ENCODE measurements at places on chromosomes 13 and 19.

GRCh38 chr19:48627865-48628314, 8.6 kb downstream of the SPHK2 start:
- DNase-seq: no peak

DNA sequence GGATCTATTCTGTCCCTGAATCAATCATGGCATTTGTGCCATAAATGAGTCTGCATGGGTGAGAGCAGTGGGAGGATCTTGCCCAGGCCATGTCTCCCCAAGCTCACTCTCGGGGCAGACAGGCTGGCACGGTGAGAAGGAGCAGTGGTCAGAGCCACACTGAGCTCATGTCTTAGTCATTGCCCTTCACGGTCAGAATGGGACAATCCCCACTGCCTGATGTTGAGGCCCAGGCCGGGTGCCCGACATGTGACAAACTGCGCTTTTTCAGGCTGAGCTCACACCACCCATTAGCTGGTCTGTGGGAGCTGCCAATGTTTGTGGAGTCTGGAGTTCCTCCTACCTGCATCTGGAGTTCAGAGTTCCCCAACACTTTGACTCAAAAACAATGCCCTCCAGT, 481.9 kb downstream of the COG6 start:
- DNase-seq: no peak

DNA sequence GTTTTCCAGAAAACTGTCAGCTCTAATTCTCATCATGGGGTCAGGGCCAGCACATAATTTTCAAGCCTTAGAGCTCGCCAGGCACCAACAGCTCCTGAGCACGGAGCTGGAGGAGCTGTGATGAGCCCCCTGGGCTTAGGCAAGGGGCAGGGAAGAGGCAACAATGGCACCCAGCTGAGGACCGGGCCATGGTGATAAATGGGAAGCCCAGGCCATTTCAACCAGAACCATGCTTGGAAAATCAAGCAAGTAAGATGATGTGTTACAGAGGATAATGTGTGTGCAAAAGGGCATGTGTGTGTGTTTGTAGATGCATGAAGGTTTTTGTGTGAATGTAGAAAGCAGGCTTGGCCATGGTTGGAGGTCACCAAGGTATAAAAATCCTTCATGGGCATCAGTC, 66.8 kb upstream of the UBAC2 start:
- DNase-seq: no peak

GRCh38 chr13:113945857-113946408, 27.9 kb downstream of the C13orf46 start:
- DNase-seq: no peak

GRCh38 chr19:10011974-10012373, 1.3 kb upstream of the RDH8 start:
- DNase-seq: no peak

GRCh38 chr19:49637821-49638738, 1.9 kb downstream of the RRAS start:
- peak; percentile 53 for DNase-seq

DNA sequence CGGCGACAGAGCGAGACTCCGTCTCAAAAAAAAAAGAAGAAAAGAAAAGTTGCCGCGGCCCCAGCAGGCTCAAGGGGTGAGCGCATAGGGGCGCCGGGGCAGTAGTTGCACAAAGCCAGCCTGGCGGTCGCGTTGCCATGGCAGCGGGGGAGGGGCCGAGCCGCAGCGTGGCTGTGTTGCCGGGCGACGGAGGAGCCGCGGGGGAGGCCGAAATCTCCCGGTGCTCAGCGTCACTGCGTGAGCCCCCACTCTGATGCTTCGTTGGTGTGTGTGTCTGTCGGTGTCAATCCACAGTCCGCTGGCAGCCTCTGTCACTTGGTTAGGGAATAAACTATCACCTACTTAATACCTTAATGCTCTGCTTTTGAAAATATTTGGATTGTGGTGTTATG, 82.9 kb upstream of the C1QTNF9B start:
- DNase-seq: peak; percentile 75

- DNase-seq: peak; percentile 13
Measured at GRCh38 chr13:20847296-20847695, 55.2 kb downstream of the XPO4 start.

GRCh38 chr19:16888629-16889365, at the start of gene F2RL3:
Gene F2RL3 (plus strand): TSS chr19:16888999. CDS start chr19:16889190, 191 bp downstream.
- DNase-seq: peak; percentile 31

- no peak for DNase-seq
Measured at GRCh38 chr19:548886-549830, 5.3 kb downstream of the GZMM start.

DNA sequence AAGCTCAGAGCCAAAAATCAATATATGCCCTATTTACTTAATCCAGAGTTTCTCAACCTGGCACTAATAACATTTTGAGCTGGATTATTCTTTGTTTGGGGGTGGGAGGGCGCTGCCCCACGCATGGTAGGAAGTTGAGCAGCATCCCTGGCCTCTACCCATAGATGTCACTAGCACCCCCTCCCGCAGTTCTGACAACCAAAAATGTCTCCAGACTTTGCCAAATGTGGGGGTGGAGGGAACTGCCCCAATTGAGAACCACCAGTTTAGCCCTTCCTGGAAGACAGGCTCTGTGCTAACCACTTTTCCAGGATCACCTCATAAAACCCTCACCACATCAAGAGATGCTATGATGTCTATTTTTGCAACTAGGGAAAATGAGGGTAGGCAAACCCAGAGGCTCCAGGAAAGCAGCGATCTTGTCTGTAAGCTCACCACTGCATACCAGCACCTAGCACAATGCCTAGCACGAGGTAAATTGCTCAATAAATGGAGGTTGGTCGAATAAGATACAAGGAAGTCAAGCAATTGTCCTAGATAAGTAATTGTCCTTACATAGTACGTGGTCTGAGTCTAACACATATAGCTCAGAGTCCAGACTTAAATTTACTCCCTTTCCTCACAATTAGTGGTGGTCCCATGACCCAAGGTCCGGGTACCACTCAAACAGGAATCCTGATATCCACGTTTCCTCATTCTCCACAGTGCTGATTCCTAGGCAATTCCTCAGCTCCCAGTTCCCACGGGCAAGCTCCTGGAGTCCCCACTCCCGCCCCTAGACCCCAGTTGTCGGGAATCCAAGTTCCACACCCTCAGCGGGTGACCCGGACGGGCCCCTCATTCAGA, 892 bp downstream of the TRIR start:
- peak; percentile 51 for DNase-seq

DNA sequence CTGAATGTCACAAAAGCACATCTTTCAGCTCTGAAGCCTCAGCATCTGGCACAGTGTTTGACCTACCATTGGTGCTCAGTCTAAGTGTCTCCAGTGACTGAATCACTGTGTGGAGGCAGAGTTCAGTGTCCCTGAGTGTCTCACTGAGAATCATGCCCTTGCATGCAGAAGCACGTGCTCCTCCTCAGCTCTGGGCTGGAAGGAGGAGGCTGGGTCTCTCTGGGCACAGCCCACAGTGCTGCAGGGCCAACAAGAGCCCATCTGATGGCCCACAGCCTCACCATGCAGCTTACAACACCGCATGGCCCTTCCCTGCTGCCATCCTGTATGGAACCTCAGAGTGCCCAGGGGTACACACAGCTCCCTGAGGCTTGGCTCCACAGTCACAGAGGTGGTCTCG, 86.1 kb downstream of the TEX26 start:
- no peak for DNase-seq

GRCh38 chr19:19749908-19750841, 17.3 kb upstream of the ZNF14 start:
- no peak for DNase-seq

DNA sequence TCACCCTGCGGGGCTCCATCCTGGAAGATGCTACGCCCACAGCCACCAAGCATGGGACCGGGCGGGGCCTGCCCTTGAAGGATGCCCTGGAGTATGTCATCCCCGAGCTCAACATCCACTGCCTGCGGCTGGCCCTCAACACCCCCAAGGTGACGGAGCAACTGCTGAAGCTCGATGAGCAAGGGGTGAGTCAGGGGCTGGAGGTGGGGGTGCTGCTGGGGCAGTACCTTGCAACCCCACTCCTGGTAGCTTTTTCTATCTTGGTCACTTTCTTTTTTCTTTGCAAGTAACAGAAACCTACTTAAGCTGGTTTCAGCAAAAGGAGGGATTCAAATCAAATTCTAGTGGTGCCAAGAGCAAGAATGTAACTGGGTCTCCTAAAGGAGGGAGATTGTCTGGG, 124.1 kb downstream of the DPF1 start:
- DNase-seq: no peak

DNA sequence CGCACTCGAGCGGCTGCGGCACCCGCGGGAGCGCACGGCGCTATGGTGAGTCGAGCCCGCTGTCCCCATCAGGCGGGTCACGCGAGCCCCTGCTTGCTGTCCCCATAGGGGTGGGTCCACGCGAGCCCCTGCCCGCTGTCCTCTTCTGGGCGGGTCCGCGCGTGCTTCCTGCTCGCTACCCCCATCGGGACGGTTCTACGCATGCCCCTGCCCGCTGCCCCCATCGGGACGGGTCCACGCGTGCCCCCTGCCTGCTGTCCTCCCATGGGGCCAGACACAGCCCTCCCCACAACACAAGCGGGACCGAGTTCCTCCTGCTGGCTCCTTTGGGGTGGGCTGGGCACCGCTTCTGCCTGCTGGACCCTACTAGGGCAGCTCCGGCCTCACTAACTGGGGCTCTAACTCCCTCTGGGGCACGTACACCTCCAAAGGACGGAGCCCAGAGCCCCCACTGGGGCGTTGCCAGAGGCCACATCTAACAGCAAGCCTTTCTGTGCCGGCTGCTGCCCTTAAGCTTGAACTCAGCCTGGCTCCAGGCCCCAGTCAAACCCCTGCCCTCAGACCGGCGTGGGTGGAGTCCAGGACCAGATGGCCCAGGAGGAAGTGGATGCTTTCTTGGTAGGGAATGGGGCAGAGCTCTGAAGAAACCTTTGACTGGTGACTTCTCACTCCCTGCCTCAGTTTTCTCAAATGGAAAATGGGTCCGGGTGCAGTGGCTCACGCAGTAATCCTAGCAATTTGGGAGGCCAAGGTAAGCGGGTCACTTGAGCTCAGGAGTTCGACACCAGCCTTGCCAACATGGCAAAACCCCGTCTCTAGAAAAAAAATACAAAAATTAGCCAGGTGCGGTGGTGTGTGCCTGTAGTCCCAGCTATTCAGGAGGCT, 722 bp downstream of the COLGALT1 start:
- DNase-seq: peak; percentile 66

GRCh38 chr19:23771316-23771715, 12.6 kb upstream of the ZNF681 start:
- no peak for DNase-seq

- DNase-seq: peak; percentile 7
Measured at GRCh38 chr19:7899751-7900378, 3.8 kb upstream of the MAP2K7 start.

GRCh38 chr19:32358321-32358720, 12.9 kb downstream of the ZNF507 start:
- no peak for DNase-seq

GRCh38 chr19:17060802-17061201, 14.4 kb downstream of the HAUS8 start:
- DNase-seq: no peak

GRCh38 chr19:52734331-52734892, 432 bp downstream of the ZNF611 start:
- DNase-seq: peak; percentile 24

GRCh38 chr19:57689750-57690149, 8.0 kb downstream of the ZNF551 start:
- DNase-seq: no peak

GRCh38 chr13:57629821-57630235, 1.7 kb upstream of the PCDH17 start:
- DNase-seq: peak; percentile 98

- DNase-seq: no peak
Measured at GRCh38 chr19:14439014-14439413, 5.9 kb downstream of the PKN1 start.

- no peak for DNase-seq
Measured at GRCh38 chr13:46295491-46296114, 83.9 kb downstream of the LRRC63 start.

DNA sequence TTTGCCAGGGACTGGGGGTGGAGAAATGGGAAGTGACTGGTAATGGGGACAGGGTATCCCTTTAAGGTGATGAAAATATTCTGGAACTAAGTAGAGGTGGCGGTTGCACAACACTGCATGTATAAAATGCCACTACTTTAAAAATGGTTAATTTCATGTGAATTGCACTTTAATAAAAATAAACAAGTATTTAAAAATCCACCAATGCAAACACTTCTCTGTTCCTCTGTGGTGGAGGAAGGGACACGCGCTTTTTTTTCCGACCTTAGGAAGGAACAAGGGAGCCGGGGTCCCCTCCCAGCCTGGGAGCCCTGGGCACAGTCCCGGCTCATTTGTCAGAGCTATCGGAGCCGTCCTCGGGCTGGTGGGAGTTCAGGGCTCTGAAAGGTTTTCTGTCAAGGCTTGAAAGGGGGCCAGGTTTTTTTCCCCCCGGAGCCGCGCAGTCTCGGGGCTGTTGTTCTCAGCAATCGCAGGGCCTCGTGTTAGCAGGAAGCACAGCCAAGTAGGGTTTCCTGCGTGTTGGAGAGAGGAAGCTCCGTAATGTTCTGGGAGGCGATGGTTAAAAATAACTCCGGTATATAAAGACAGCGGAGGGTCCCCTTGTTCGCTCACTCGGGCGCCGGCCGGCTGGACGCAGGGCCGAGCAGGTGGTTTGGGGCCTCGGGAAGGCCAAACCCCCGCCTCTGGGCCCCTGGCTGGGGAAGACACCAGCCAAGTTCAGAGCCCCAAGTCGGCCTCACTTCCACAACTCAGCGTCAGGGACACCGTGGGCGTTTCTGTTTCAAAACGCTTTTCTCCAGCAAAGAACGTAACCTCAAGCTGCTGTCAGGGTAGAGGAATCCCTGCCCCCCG, 41.2 kb upstream of the KLF2 start:
- no peak for DNase-seq

- peak; percentile 25 for DNase-seq
Measured at GRCh38 chr13:66492479-66492878, 737.7 kb downstream of the PCDH9 start.

DNA sequence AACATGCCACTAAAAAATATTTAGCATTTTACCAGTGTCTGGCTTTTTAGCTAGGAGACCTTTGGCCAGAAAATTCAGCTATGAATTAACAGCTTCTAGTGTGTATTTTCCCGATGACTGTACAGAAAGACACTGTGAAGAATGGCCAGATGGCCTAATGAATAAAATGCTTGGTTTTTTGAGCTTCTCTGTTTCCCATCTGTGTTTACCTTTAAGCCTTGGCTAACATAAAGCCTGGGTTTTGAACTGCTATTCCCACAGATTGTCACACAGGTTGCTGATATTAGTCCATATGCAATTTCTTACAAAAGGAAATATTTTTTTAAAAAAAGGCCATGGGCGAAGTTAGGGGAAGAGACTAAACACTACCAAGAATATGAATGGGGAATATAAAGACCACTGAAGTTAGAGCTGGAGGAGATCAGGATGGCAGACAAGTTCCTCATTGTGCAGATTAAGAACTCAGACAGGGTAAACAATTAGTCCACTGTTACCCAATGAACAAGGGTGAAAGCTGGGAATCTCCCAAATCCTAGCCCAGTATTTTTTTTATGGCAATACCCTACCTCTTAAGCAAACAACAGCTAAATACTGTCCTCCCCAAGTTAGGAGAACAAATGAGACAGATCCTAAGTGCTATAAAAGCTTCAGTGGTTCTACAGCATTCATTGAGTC, 95.1 kb downstream of the DCT start:
- no peak for DNase-seq

- DNase-seq: no peak
Measured at GRCh38 chr13:68535329-68535728, 1305.2 kb upstream of the PCDH9 start.

GRCh38 chr19:39032063-39032918, at the start of gene FBXO27:
Gene FBXO27 (minus strand): TSS chr19:39032549. CDS start chr19:39032227, 322 bp downstream.
- no peak for DNase-seq

Measured in BE2C (cell line).